ENCODE measurements at places on chromosomes 16 and 17. TPM values are rescaled to one million over a fixed set of nuclear protein-coding genes. Genes with fewer than 3 reads are reported as not detected.

C17orf67 gene
- total RNA-seq, result 1.8 TPM

RTN4RL1 gene
- total RNA-seq, result 0.47 TPM

NLK gene
- 14.5 TPM for total RNA-seq

ALKBH5 gene
- total RNA-seq, result 108 TPM

SERPINF2 gene
- 0.24 TPM for total RNA-seq

PPP1R1B gene
- total RNA-seq, result 0.75 TPM

TNP2 gene
- not detected for total RNA-seq

Measured in chondrocyte (in vitro differentiated cells).